ENCODE measurements at places on chromosomes 3 and 15. TPM values are rescaled to one million over a fixed set of nuclear protein-coding genes. Genes with fewer than 3 reads are reported as not detected.

Gene SECISBP2L
- polyA plus RNA-seq = 31.5 TPM

Gene IL5RA
- polyA plus RNA-seq = 2.8 TPM

Gene CNTN3
- not detected for polyA plus RNA-seq

Gene LIPH
- polyA plus RNA-seq = not detected

Gene RTP3
- not detected for polyA plus RNA-seq

Gene MTHFS
- 61.3 TPM for polyA plus RNA-seq

Gene TRPM1
- polyA plus RNA-seq = not detected

Gene GP5
- polyA plus RNA-seq = 0.05 TPM

Gene PPM1M
- polyA plus RNA-seq = 51.3 TPM

All from IgD-negative memory B cell (primary cell).